ENCODE measurements at places on chromosomes 12 and 14. TPM values are rescaled to one million over a fixed set of nuclear protein-coding genes. Genes with fewer than 3 reads are reported as not detected.

DNA sequence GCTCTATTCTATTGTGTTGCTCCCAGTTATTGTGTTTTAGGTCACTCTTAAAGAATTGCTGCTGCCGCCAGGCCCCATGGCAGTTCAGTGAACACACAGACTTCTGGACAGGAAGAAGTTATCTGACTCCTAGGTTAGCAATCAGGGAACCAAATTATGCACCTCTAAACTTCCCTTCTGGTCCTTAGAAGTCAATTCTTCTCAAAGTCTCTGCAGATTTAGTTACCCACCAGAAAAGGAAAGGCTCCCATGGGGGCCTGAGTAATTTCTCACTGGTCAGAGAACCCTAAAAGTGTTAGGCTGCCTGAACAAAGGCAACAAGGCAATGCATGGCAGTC is 10.0 kb downstream of the EMP1 start:
- H3K36me3 ChIP-seq, result no peaks in the 10 kb centered on the region
- DNase-seq, result no peak
- H3K4me3 ChIP-seq, result no peak overlapping the region
- H3K27me3 ChIP-seq, result no peaks in the 10 kb centered on the region
- no peak overlapping the region for H3K27ac ChIP-seq

- no peaks in the 10 kb centered on the region for H3K27me3 ChIP-seq
- no peak overlapping the region for H3K4me3 ChIP-seq
- no peaks in the 10 kb centered on the region for H3K36me3 ChIP-seq
- no peak overlapping the region for H3K27ac ChIP-seq
- no peaks in the 10 kb centered on the region for H3K4me1 ChIP-seq
- no peak for DNase-seq
Observed at GRCh38 chr14:50846226-50846880, 15.4 kb upstream of the NIN start.

Gene RFLNA
- total RNA-seq, result 0.68 TPM

Gene CATSPERB
- total RNA-seq, result 6.4 TPM

GRCh38 chr14:21074398-21075272 is 4.5 kb downstream of the ARHGEF40 start:
- H3K4me1 ChIP-seq, result peaks cover 14% of the 10 kb centered on the region
- H3K36me3 ChIP-seq, result no peaks in the 10 kb centered on the region
- H3K27me3 ChIP-seq, result no peaks in the 10 kb centered on the region
- no peak for DNase-seq
- H3K27ac ChIP-seq, result no peak overlapping the region

DNA sequence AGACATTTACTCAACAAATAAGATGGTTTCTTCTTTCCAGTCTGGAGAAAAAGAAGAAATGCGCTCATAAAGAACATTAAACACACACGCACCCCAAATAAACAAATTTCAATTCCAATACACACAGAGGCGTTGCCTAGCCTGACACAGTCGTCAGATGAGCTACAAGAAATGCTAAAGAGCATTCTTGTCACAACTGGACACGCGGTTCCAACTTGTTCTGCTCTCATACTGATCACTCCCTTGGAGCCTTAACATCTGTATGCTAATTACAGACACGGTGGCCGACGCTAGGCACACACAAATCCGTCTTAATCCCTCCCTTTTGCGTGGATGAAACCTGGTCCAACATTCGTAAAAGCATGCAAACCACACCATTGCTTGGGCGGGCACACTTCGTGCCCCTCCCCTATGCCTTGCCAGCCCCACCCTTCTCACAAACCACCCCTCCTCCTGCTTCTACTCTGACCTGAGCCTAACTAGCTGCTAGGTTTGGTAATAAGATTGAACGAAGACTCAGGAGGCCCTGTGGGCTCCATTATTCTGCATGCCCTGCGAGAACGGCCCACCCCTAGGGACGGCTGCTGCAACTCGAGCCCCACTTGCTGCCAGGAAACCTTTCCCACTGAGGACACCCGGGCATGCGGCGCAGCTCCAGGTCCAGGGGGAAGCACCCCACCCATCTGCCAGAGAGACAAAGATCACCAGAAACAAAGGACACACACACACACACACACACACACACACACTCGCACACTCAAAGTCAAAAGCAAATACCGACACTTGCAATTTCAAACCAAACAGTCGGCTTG is 1.2 kb downstream of the KCNK10 start:
- no peak overlapping the region for H3K27ac ChIP-seq
- DNase-seq, result no peak
- no peaks in the 10 kb centered on the region for H3K36me3 ChIP-seq
- H3K27me3 ChIP-seq, result no peaks in the 10 kb centered on the region
- no peaks in the 10 kb centered on the region for H3K4me1 ChIP-seq
- no peak overlapping the region for H3K4me3 ChIP-seq

Gene IQSEC3
- total RNA-seq, result 12.2 TPM

DNA sequence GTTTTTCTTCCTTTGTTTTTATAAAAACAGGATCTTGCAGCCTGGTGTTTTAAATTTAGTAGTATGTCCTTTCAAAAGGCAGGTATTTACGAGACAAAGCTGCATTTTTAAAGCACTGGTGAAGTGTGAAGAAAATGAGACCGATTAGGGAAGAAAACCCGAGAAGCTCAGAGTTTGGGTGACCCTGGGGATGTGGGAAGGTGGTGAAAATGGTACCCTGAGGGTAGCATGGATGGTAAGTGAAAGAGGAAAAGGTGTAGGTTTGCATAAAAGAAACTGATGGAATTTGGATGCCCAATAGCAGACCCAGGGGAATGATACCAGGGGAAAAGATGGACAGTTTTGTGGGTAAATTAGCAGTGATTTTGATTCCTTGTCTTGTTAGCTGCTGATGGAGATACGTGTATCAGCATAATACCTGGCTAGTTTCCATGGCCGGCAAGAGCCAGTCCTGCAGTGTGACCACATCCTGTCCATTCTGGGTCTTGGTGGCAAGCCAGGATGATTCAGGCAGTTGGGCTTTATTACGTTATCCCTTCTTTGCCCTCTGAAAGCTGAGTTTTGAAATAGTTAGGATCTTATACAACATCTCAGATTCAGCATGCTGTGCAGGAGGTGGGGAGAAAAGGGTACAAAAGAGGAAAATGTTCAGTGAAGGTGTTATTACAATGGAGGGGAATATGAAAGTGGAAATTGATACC is 8.9 kb downstream of the BICD1 start:
- H3K27me3 ChIP-seq, result no peaks in the 10 kb centered on the region
- no peaks in the 10 kb centered on the region for H3K4me1 ChIP-seq
- H3K4me3 ChIP-seq, result no peak overlapping the region

DNA sequence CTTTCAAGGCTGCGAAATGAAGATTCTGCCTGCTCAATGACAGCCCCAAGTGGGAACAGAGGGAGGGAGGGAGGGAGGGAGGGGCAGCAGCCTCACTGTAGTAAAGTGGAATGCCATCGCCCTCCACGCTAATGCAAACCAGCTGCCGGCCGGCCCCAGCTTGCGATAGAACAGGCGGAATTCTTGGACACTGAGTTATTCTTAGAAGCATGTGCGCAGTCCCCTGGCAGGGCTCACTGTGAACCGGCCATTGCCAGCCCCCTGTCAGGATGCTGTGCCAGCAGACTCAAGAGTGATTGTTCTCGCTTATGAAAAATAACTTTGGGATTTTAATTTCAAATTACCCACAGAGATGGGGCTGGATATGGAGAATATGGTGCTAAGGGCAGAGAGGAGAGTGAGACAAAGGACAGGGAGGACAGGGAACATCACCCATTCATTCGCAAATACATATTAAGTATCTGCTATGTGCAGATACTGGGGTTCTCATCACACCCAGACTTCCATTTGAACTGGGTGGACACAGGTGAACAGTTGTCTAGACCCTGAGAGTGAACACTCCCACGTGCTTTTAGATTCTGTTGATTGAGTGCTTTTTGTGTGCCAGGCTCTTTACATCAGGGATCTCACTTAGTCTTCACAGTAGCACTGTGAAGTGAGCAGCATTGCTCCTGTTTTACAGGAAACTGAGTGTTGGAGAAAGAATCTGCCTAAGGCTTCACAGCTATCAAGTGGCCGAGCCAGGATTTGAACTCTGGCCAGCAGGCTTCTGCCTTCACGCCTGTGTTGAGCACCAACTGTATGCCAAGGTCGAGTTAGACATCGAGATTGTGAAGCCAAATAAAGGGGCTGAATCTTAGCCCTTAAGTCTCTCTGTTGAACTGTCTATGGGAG is 192.9 kb downstream of the C12orf75 start:
- peak; percentile 50 for DNase-seq

DNA sequence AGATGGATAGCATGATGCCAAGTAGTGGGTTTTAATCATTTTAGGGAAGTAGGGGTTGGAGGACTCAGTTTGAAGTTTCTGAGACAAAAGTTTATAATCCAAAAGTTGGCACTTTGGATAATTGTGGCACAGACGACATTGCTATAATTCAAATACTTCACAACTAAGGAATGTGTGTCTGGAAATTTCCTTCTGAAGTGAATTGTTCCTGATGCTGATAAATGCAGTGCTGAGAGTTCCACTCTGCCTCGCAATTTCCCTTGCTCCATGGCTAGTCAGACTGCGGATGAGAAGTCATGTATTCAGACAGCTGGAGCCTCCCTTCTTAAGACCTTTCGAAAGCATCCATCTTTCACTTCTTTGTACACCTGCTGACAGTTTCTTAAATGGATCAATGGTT is 393.3 kb upstream of the PRICKLE1 start:
- no peaks in the 10 kb centered on the region for H3K4me1 ChIP-seq
- H3K27me3 ChIP-seq, result no peaks in the 10 kb centered on the region
- no peak overlapping the region for H3K4me3 ChIP-seq
- no peaks in the 10 kb centered on the region for H3K36me3 ChIP-seq
- no peak for DNase-seq

GRCh38 chr12:86134561-86134960 is 121.6 kb downstream of the MGAT4C start:
- no peak overlapping the region for H3K4me3 ChIP-seq
- no peaks in the 10 kb centered on the region for H3K4me1 ChIP-seq
- H3K27me3 ChIP-seq, result no peaks in the 10 kb centered on the region
- H3K27ac ChIP-seq, result no peak overlapping the region
- H3K36me3 ChIP-seq, result no peaks in the 10 kb centered on the region

Gene FAIM2
- 15.3 TPM for total RNA-seq

DNA sequence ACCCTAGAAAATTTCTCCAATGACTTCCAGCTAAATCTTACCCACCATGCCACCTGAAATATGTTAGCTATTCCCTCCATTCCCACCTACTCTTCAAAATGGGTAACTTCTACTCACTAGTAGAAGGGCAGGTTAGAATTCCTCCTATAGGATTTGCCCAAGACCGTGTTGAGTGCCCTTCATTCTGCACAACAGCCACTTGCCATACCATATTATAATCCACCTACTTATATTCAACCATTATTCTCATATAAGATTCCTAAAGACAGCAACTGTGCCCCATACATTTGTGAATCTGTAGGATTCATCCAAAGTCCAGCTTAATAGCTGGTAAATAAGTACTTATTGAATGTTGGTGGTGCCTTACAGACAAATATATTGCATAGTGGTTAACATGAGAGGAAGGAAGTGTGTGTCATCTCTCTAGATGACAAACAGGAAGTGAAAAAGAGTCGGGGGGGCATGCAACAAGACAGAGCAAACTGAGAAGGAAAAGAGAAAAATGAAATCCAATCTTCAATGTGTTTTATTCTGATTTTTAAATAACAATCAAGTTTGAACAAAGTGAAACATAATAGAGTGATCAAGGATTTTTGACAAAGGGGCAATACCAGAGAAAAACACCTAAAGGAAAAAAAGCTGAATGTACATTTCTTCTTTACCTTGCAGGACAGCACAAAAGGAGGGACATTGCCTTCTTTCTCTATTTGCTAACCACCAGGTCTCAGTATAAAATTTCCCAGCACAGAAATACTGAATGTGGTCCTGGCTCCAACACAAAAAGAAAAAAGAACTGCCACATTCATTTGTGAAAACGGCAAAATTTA is 389.3 kb upstream of the USP15 start:
- no peak overlapping the region for H3K4me3 ChIP-seq
- H3K36me3 ChIP-seq, result no peaks in the 10 kb centered on the region
- no peak for DNase-seq
- no peaks in the 10 kb centered on the region for H3K27me3 ChIP-seq
- H3K27ac ChIP-seq, result no peak overlapping the region
- H3K4me1 ChIP-seq, result no peaks in the 10 kb centered on the region

Gene DAO
- total RNA-seq, result 0.81 TPM

Gene RTN1
- total RNA-seq, result 11.1 TPM

Gene SOCS2
- 25.4 TPM for total RNA-seq

DNA sequence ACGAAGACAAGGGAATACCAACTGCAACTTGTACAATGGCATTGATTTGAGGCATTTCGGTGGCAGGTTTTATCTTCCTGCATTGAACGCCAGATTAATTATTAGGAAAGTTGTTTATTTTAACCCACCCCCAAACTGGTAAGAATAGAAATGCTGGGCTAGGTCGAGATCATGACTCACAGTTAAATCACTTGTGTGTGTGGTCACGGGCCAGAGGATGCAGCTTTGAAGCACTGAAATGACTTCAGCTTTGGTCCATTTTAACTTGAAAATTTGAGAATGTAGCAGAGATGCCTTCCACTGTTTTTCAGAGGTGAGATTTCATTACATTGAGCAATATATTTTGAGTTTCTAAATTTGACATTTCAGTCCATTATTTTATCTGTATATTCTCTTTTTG is 23.6 kb upstream of the KCNH3 start:
- no peaks in the 10 kb centered on the region for H3K4me1 ChIP-seq
- no peaks in the 10 kb centered on the region for H3K36me3 ChIP-seq

Gene AKAP3
- total RNA-seq, result 71.0 TPM

Gene CACNA1C
- total RNA-seq, result 36.8 TPM

Gene R3HDM2
- 92.0 TPM for total RNA-seq

- H3K27ac ChIP-seq, result no peak overlapping the region
- H3K4me1 ChIP-seq, result no peaks in the 10 kb centered on the region
- H3K27me3 ChIP-seq, result no peaks in the 10 kb centered on the region
- DNase-seq, result no peak
- H3K36me3 ChIP-seq, result no peaks in the 10 kb centered on the region
Observed at GRCh38 chr12:73421832-73422231, 1115.8 kb upstream of the ATXN7L3B start.

DNA sequence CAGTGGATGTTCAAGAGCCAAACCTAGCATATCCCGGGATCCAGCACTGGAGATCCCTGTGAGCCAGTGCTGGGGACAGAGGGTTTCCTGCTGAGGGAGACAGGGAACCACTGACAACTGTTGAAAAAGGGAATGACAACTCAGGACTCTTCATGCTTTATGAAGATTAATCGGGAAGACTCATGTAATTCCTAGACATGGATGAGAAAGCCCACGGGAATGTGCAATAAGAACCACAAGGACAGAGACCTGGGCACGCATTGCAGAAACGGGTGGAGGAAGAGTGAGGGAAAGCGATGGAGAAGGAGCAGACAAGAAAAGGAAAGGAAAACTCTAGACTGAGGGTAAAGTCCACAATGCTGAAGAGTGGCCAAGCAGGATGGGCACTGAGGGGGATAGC is 296.0 kb downstream of the PCNX1 start:
- DNase-seq, result no peak
- peaks cover 6% of the 10 kb centered on the region for H3K4me1 ChIP-seq
- no peaks in the 10 kb centered on the region for H3K36me3 ChIP-seq
- H3K4me3 ChIP-seq, result no peak overlapping the region
- H3K27ac ChIP-seq, result no peak overlapping the region

Gene MGST1
- total RNA-seq, result 9.1 TPM

GRCh38 chr14:75717729-75718128 is 56.7 kb downstream of the TTLL5 start:
- no peaks in the 10 kb centered on the region for H3K27me3 ChIP-seq
- no peak overlapping the region for H3K4me3 ChIP-seq
- H3K27ac ChIP-seq, result peak overlapping the region; percentile 60
- H3K4me1 ChIP-seq, result peaks cover 20% of the 10 kb centered on the region
- DNase-seq, result no peak
- no peaks in the 10 kb centered on the region for H3K36me3 ChIP-seq

Data from testis (tissue), 5 donors.